ENCODE measurements at places on chromosomes 7 and 10.

DNA sequence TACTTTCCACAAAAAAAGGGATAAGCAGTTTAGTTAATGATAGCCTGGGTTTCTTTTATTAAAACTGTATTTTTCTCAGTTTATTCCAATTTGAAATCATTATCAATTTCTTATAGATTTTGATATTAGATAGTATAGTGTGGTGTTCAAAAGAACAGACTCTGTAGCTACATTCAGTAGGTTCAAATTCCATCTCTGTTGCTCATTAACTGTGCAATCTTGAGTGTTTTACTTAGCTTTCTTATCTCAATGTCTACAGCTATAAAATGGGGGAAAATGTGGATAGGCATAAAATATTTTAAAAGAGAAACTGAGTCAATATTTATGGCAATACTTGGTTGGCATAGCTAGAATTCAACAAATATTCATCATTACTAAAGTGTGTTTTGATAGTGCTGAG, 86.9 kb upstream of the SEMA3A start:
- no peak for DNase-seq

- no peak for DNase-seq
Measured at GRCh38 chr7:76142861-76143260, 58.8 kb upstream of the SRRM3 start.

- DNase-seq = no peak
Measured at GRCh38 chr10:8039321-8039881, 15.1 kb upstream of the GATA3 start.

DNA sequence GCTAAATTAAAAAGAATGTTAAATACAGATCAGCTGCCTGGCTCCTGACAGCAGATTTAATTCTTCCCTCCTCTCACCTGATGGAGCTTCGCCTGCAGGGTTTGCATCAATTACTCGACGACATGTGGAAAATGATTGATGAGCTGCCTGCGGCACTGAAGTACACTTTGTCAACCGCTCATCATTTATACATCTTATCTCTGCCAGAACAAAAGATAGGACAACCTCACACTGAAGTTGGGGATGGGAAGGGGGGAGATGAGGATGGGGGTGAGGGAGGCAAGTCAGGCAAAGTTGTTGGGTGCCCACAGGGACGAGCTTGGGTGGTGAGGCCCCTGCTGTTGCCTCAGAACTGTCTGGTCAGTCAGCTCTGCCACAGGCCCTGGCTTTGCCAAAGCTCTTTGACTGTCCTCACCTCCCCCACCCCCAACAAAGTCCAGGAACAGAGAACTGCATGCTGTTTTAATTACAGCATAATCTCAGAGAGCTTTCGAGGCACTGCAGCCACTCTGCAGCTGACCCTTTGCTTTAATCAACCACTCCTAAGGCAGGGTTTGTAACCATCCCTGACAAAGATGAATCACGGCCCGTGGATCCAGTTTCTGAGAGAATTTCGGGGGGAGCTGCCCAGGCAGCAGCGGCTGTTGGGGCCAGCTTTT, 702.3 kb downstream of the LRMDA start:
- peak; percentile 49 for DNase-seq

GRCh38 chr10:8086315-8086714, 31.8 kb downstream of the GATA3 start:
- DNase-seq = no peak

DNA sequence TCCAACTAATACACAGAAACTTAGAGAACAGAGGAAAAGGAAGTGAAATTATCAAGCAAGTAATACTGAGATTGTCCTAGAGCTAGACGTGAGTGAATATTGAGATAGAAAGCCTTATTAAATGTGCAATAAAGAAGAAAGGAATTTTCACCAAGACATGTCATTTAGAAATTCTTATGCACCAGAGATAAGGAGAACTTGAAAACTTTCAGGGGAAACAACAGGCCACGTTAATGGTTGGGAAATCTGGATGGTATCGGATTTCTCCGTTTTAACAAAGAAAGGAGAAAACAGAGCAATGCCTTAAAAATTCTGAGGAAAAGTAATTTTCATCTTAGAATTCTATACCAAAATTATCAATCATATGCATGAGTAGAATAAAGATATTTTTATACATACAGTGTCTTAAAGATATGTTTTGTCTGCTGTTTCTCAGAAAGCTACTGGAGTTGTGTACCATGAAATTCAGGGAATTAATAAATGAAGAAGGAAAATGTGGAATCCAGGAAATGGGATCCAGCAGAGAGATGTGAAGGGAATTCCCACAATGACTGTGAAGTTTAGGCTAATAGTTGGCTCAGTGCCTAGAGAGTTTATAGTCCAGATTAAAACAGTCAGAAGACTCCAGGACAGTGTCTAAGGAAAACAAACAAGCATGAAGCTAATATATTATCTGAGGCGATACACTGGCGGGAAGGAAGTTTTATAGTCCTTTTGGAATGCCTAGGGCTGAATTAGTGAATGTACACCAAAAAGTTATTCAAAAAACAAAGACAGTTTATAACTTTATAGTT, 159.5 kb downstream of the PPP1R9A start:
- no peak for DNase-seq

DNA sequence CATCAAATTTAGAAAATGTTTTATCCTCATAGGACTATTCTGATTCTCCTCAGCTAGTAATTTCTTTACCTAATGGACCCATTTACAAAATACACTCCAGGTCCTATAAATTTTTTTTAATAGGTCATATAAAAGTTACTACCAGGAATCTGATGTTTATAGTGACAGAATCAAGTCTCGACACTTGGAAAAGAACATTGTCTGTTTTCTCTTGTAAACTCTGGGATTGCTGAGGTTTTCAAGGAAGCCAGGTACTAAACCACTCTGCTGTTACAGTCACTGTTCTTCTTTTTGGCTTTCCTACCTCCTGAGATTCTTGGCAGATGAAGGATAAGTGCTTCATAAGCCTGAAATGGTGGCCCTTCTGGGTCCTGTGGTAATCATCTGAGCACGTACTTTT, 493.1 kb downstream of the AUTS2 start:
- no peak for DNase-seq

- no peak for DNase-seq
Measured at GRCh38 chr7:47982610-47983009, 3.2 kb upstream of the HUS1 start.

- DNase-seq = no peak
Measured at GRCh38 chr10:42645103-42645502, 6.7 kb upstream of the ZNF33B start.

- no peak for DNase-seq
Measured at GRCh38 chr10:97081621-97082235, 104.0 kb downstream of the SLIT1 start.

- DNase-seq = peak; percentile 17
Measured at GRCh38 chr7:69934144-69934903, 336.0 kb downstream of the AUTS2 start.

GRCh38 chr10:99451981-99452380, 21.6 kb upstream of the GOT1 start:
- DNase-seq = no peak

GRCh38 chr7:52670608-52671225, 364.7 kb upstream of the POM121L12 start:
- DNase-seq = no peak

DNA sequence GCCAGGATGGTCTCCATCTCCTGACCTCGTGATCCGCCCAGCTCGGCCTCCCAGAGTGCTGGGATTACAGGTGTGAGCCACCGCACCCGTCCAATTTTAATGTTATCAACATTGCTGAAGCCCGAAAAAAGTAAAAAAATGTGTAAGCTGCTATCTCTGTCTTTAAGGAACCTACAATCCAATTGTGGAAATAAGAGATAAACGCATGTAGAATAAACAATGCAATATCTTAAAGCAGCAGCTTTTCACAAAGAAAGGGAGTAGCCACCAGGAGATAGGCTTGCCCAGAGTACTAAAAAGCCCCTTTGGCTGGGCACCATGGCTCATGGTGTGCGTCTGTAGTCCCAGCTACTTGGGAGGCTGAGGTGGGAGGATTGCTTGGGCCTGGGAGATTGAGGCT, 282.9 kb upstream of the LYZL1 start:
- DNase-seq = no peak

DNA sequence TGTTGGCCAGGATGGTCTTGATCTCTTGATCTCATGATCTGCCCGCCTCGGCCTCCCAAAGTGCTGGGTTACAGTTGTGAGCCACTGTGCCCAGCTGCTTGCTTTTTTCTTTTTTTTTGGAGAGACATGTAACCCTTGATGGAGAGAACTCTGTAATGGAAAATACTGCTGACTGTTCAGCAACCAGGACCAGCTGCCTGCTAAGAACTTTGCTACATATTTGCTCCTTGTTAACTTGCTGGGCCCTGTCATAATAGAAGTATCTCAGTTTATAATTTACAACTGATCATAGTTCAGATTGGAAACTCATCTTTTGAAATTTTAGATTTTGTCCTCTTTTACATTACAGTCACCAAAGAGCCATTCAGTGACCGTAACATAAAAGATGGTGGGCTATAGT, 34.9 kb downstream of the TASOR2 start:
- DNase-seq = no peak

DNA sequence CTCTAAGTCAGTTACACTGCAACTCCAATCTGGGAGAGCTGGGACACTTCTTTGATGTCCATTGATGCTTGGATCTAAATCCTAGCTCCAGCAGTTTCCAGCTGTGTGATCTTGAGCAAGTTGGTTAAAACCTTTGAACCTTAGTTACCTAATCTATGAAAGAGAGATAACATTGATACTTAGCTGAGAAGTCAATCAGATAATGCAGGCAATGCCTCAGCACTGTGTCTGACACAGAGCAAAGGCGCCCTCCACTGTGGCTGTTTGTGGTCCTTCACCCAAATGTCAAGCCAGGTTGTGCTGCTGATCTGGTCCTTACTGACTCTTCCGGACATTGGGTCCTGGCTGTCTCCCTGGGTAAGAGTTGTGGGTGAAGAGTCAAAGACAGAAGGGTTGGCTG, 20.2 kb downstream of the DNTT start:
- no peak for DNase-seq

- DNase-seq = no peak
Measured at GRCh38 chr7:106566672-106567071, 94.3 kb downstream of the CCDC71L start.

GRCh38 chr10:28248092-28248491, 54.8 kb downstream of the MPP7 start:
- no peak for DNase-seq

DNA sequence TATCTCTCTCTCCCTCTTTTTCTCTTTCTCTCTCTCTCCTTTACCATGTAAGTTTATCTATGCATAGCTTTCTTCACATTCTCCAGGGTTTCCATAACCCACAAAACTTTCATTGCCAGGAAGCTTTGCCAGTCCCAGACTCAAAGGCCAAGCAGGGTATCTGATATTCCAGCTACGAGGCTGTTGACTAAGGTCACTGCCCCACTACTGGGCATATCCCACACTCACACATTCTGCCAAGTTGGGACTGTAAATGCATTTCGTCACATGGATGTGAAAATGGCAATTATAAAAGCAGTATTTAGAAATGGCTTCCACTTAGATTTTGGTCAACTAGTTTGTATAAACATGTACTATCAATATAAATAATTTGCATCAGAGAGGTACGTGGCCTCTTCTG, 43.3 kb upstream of the SEPTIN7 start:
- DNase-seq = no peak

DNA sequence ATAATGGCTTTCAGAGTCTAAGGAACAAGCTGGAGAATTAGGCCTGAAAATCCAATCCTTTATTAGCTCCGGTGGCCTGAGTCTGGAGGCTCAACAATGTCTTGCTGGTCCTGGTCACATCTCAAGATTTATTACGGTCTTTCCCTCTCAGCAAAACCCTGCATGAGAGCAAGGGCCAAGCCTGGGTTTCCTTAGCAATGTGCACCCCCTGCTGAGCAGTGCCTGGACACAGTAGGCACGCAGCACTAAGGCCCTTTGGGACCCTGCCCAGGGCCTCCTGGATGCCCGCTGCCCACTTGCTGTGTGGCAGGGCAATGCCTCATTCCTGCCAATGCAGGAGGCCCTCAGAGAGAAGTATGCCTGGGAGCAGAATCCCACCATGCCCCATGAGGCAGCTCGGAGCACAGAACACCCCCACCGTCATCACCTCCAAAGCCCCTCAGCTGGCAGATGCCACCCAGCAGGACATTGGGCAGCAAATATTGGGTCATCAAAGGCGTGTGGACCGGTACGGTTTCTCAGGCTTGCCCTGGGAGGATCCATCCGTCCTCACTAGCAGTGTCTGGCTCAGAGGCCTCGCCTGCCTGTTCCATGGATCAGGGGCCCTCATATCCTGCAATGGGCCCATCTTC, 156.4 kb downstream of the OAT start:
- DNase-seq = peak; percentile 21
